ENCODE measurements at places on chromosomes 2 and 18. TPM values are rescaled to one million over a fixed set of nuclear protein-coding genes. Genes with fewer than 3 reads are reported as not detected.

Gene RGPD4
- total RNA-seq = 0.33 TPM

DNA sequence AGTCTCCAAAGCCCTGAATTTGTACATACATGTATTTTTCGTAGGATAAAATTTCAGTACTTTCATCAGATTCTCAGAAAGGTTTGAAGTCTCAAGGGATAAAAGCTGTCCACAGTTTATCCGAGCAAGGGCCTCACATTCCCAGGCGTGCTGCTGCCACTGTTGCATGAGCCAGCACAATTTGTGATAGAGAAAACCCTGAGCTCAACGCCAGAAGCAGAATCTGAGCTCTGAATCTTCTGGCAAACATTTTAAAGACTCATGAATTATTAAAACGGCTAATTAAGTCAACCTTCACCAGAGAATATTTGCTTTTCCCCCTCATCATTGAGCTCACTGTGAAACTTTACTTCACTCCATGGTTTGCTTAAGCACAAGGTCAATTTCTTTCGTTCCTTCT lies 38.5 kb upstream of the STPG4 start:
- H3K4me1 ChIP-seq = peaks cover 9% of the 10 kb centered on the region
- no peak overlapping the region for H3K4me3 ChIP-seq
- no peaks in the 10 kb centered on the region for H3K36me3 ChIP-seq
- H3K27me3 ChIP-seq = no peaks in the 10 kb centered on the region
- no peak for DNase-seq

DNA sequence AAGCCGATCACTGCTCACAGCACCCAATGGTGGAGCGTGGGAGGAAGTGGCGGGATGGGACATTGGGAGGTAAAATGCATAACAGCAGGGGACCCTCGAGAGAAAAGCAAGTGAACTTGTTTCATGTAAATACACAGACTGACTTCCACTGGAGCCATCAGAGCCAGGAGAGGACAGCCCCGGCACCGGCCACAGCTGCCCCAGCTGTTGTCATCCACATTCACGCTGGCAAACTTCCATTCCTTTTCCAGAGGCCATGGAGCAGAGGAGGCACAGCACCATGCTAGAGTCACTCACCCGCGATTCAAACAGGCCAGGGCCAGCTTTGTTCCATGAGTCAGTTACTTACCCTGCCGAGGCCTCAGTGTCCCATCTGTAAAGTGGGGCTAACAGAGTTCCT lies 610.9 kb upstream of the SALL3 start:
- H3K4me3 ChIP-seq = no peak overlapping the region
- H3K27me3 ChIP-seq = no peaks in the 10 kb centered on the region
- H3K27ac ChIP-seq = no peak overlapping the region
- no peaks in the 10 kb centered on the region for H3K36me3 ChIP-seq

Gene RND3
- total RNA-seq = 24.9 TPM

GRCh38 chr18:5461041-5461440 lies 82.8 kb downstream of the EPB41L3 start:
- H3K27ac ChIP-seq = no peak overlapping the region
- H3K36me3 ChIP-seq = no peaks in the 10 kb centered on the region
- no peaks in the 10 kb centered on the region for H3K27me3 ChIP-seq
- no peak overlapping the region for H3K4me3 ChIP-seq

Gene FAM117B
- 4.3 TPM for total RNA-seq

Gene ARHGAP28
- total RNA-seq = 3.5 TPM

Gene ACSL3
- 66.5 TPM for total RNA-seq

DNA sequence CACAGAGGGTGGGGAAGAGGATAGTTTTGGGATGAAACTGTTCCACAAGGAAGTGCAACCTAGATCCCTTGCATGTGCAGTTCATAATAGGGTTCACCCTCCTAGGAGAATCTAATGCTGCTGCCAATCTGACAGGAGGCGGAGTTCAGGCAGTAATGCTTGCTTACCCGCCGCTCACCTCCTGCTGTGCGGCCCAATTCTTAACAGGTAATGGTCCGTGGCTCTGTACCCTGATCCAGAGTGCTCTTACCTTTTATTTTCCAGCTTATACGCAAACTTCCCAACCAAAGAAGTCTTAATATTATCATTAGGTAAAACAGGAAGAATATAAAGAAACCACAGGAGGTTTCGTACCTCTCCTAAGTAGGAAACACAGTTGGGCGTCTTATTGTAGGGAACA lies 82.7 kb upstream of the CD302 start:
- no peak for DNase-seq
- no peaks in the 10 kb centered on the region for H3K27me3 ChIP-seq
- no peak overlapping the region for H3K4me3 ChIP-seq
- no peaks in the 10 kb centered on the region for H3K4me1 ChIP-seq
- H3K36me3 ChIP-seq = no peaks in the 10 kb centered on the region
- no peak overlapping the region for H3K27ac ChIP-seq

DNA sequence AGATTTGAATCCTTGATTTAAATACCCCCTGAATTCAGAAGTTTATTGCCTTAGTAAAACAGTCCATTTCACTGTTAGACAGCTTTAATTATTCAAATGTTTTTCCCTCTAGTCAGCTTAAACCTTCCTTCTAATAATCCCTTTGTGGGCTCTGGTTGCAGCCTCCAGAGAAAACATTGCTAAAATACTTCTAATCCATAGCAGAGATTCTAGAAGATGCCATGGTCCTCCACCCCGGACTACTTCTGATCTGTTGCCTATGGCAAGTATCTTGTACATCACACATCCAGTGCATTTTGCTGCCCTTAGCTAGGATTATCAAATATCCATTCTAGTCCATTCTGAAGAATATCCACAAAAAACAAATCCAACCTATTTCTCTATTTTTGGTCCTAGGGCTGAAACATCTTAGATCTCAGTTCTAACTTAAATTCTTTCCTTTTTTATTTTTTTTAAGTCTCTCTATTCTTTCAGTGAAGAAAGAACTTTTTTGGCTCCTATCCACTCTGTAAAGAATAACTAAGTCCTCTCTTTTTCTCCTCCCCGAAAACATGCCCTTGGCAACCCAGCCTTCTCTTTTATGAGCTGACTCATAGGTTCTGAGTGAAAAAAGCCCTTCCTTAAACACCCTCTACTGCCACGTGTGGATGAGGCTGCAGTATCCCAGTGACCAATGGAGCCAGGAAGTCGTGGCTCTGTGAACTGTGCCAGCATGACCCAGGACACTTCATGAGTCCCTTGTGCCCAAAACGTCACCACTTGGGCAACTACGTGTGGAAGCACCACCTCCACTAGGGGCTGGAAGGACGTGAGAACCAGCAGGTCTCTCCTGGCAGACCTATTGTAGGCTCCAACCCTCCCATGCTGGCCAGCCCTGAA lies 349.8 kb downstream of the TNS1 start:
- peaks cover 2% of the 10 kb centered on the region for H3K4me1 ChIP-seq
- H3K4me3 ChIP-seq = no peak overlapping the region
- no peaks in the 10 kb centered on the region for H3K36me3 ChIP-seq
- H3K27ac ChIP-seq = peak overlapping the region; percentile 74

Gene STK39
- total RNA-seq = 16.1 TPM

DNA sequence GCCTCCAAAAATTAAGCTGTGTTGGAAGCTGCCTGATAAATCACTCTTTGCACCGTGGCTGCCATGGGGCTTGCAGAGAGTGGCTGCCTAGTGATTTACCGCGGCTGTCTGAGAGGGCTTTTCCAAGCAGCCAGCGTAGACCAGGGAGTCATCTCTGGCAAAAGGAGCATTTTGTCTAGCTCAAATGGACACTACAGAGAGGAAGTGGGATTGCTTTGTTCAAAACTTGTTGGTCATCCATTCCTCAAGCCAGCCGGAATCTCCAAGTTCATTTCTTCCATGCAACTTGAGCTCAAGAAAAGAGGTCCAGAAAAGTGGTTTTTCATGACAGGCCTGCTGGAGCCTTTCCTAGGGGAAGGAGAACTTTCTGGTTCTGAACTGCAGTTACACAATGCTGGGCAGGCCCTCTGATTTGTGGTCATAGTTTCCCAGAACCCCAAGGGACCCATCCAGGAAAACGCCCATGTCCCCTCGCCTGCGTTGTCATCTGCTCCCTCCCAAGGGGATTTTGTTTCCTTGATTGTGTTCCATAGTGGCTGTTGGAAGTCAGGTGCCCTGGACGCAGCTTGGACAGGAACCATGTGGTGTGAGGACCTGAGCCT lies 108.1 kb downstream of the TRIB2 start:
- no peaks in the 10 kb centered on the region for H3K4me1 ChIP-seq
- H3K27ac ChIP-seq = no peak overlapping the region
- no peak for DNase-seq
- H3K27me3 ChIP-seq = no peaks in the 10 kb centered on the region
